SHP77 (cell line): ENCODE measurements at places on chromosomes 2 and 18.

GRCh38 chr2:11500702-11501303 lies 33.0 kb upstream of the GREB1 start:
- DNase-seq = no peak

DNA sequence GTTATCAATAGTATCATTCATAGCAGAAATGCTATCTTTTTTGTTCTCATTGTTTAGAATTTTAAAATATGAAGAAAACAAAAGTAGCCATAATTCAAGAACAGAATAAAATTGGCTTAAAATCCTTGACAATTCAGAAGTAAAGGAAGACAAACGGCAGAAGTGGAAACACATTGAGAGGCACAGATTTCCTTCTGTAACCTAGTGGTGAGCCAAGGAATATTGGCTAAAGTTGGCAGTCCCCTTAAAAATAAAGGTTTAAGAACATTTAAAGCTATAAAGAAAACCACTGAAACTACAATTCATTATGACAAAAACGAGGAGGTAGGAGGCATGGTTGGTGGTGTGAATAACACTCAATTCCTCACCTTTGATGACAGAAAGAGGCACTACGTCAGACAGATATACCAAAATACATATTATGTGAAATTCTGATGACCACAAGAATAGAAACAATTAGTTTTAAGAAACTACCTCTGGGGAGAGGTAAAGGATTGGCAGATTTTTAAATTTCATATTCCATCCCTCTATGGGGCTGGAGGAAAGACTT lies 42.3 kb downstream of the SFT2D3 start:
- no peak for DNase-seq

GRCh38 chr2:205188239-205189138 lies 493.8 kb upstream of the NRP2 start:
- DNase-seq = no peak

DNA sequence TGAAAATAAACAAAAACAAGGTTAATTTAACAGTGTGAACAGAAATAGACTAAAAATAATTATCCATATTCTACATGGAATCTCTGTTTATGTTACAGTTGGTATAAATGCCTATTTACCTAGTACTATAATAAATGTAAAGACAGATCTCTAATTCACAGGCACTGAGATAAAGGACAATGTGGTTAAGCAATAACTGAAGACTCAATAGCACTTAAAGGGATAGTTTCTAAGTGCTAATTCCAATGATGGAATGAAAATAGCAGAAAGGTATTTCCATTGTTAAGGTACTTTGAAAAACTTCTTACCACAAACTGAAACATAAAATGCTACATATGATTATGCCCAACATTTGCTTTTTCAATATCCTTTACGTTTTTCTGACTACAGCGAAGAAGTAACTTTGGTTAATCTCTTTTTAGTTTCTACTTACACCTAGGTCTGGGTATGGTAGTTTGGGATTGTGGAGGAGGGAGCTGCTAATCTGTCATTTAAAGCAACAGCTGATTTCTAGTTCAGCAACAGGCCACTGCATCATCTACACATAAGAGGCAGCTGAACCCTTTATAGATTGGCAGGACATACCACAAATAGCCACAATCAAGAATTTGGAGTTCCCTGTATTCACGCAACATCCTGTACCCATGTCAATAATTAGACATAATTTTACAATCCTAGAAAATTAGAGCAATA lies 27.2 kb downstream of the MAP4K3 start:
- DNase-seq = no peak

- no peak for DNase-seq
Observed at GRCh38 chr2:131044757-131045150, 48.5 kb downstream of the FAM168B start.

GRCh38 chr2:54555318-54555837 lies 99.3 kb downstream of the SPTBN1 start:
- no peak for DNase-seq

DNA sequence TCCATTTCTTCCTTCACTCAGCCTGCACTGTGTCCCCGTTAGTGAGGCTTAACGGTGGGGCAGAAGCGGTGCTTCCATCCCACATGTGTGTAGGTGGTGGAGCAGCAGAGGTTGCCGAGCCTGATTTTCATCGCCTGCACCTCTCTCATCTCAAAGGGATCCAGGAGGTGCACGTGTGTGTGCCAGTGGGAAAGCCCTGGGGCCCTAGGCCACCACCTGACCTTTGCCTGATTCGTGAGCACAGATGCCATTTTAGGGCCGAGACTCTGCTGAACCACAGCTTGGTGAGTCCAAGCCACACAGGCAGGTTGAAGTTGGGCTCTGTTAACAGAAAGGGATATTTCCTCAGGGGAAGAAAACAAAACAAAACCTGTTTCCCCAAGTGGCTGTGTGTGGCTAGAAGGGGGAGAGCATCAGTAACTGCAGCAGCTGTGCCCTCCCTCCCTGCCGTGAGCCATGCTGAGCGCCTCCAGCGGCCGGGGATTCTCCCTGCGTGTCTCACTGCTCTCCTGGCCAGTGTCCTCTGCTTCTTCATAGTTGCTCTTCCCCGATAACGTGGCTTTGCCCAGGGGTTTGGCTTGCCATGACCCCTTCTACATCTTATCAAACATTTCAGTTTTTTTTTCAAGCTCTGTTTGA lies 81.5 kb downstream of the MAPRE2 start:
- DNase-seq = no peak

DNA sequence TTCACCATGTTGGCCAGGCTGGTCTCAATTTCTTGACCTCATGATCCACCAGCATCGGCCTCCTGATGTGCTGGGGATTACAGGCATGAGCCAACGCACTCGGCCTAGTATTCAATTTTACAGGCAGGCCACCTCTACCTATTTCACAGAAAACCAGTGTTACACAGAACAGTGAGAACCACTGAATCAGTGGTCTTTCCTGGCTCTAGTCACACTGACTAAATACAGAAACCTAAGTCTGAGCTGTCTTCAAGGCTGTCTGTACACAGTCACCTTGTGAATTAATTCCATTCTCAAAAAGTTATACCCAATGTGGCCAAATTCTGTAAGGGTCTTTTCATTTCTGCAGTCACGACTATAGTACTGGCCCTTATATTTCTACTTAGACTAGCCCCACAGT lies 3.5 kb downstream of the RNF149 start:
- no peak for DNase-seq

GRCh38 chr18:58859907-58860306 lies 4.8 kb upstream of the ZNF532 start:
- DNase-seq = no peak

DNA sequence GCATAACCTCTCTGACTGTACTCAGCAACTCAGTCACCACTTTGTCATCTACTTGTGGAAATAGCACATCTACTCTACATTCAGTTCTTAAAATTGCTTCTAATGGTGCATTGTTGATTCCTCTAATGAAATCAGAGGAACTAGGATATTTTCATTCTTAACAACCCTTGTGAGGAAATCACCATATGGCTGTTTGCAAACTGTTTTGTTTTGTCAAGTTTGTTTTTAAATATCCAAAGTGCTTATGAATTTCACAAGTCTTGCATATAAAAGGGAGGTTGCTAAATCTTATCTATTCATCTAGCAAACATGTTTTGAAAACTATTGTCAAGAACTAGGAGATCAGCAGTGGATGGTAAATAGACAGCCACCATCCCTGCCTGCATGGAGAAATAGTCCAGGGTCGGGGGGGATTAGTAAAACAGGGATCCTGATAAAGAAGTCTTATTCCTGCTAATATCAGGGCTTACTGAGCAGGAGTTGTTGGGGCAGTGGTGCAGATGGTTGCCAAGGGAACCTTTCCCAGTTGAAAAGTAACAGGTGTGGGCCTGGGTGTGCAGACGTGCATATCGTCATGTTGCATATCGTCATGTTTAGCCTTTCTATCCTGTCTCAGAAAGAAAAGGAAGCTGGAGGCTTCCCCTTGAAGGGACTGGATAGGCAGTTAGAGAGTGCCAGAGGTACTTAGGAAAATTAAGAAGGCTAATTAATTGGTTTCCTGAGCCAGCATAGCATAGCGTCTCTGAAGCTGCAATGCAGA lies 7.5 kb upstream of the MYO3B start:
- DNase-seq = no peak

DNA sequence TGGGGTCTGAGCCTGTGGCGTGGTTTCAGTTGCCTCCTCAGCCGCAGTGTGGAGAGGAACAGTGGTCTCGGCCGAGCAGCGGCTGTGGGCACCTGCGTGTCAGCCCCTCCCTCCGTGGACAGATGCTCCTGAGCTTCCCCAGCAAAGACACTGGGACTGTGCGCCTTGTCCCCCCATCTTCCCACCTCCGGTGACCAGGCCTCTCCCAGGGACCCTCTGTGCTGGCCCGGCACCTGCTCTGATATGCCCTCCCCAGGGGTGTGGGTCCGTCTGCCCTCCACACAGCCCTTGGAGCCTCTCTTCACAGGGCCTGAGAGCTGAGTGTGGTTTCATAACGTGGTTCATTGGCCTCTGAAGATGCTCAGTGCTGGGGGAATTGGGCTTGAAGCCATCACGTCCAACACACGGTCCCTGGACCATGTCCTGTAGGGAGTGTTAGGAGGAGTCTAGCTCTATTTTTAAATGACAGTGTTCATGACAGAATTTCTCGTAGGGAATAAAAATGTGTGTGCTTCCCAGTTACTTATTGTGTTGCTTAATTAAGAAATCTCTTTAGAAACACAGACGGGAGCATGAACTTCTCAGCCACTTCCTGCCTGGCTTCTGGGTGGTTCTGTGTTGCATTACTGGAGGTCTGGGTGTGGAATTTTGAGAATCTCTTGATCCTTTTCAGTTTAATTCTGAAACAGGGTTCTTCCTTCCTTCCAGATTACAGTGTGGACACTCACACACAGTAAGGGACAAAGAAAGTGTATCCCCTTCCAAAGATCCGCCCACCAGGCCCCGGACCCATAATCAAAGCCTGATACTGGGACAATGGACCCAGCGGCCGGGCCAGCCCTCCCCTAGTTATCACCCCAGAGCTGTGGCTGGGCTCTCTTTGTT lies 110.7 kb downstream of the NFATC1 start:
- no peak for DNase-seq

GRCh38 chr2:241659150-241659739 lies 21.8 kb downstream of the ATG4B start:
- DNase-seq = peak; percentile 32

GRCh38 chr2:178419123-178419522 lies 31.9 kb downstream of the PRKRA start:
- DNase-seq = no peak

DNA sequence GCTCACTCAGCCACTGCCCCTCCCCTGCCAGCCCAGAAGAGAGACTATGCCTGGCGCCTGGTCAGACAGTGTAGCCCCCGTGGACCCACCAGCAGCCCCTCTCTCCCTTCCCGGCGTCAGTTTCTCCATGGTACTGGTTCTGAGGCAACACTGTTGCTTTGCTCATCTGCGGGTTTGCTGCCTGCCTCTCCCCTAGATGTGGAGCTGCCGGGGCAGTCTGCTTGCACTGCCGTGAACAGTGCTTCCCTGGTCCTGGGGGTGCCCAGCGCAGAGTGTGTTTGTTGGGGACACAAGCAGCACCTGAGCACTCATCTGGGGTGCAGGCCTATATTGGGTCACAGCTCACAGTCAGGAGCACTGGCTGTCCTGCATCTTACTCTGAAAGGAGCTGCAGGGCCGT lies 309.9 kb downstream of the NDUFA10 start:
- DNase-seq = no peak

- no peak for DNase-seq
Observed at GRCh38 chr2:64251497-64252250, 107.5 kb upstream of the PELI1 start.

GRCh38 chr2:110854355-110855081 lies 122.1 kb downstream of the ACOXL start:
- DNase-seq = no peak

DNA sequence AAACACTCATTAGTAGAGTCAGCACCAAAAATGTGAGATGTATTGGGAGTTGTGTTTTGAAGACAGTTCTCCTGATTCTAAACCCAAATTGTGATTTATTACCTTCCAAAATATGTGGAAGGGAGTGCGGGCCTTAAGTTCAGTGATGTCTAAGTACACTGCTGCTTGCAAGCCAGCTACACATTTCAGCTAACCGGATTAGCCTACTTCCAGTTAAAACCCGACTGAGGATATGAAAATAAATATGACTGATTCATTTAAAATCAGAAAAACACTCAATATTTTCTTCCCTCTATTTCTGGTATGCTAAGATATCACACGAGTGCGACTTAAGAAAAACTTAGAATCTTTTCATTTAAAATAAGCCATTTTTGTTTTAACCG lies 907 bp downstream of the FHL2 start:
- peak; percentile 3 for DNase-seq

DNA sequence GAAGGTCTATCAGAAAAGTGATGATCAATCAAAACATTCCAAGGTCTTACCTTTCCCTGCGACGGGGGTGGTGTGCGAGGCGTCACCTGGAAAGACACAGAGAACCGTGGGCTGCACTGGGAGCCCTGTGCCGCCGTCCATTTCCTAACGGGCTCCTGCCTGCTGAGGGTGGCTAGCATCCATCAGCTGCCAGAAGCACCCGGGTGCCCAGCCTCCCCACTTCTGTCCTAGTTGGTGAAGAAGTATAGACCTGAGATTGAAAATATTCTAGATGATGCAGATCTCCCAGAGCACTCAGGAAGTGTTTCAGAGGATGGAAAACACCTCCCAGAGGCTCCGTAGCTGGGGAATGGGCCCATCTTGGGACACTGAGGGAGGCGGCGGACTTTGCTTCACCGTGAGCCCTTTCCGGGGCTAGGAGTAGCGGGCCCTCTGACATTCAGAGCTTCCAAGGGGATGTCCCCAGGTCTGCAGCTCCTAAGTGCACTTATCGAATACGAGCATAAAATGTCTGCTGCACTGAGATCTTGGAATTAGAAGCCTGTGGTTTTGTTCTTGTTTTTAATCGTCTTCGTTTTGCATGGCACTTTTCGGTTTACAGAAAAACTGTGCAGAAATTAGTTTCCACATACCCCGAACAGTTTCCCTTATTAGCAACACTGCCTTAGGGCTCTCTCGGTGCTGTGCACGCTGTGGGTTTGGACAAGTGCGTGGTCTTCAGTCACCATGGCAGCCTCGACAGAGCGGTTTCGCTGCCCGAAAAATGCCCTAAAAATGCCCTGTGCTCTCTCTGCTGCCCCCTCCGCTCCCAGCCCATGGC lies 143.5 kb downstream of the MBP start:
- no peak for DNase-seq

- DNase-seq = no peak
Observed at GRCh38 chr2:97970293-97971060, 25.3 kb downstream of the TMEM131 start.

GRCh38 chr18:24462838-24463775 lies 2.7 kb downstream of the HRH4 start:
- DNase-seq = no peak

DNA sequence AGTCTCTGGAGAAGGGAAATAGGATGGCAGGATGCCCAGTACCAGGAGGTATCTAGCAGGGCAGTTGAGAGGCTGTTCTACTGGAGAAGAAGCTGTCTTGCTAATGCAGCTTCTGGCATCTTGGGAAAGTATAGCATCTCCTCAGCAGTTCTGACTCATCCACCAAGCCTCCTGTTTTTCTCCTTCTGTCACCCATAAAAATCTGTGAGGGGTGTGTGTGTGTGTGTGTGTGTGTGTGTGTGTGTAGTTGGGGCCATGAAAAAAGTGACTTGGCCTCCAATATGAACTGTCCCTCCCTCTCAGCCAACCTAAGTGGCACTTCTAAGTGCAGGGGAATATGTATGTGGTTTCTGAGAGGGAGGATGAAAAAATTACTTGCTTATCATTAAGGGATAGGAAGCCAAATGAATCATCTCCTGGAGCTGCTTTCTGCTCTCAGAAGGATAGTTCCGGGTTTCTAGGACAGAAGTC lies 83.9 kb downstream of the CBLN2 start:
- DNase-seq = no peak
